ENCODE measurements at places on chromosomes 5 and 9. TPM values are rescaled to one million over a fixed set of nuclear protein-coding genes. Genes with fewer than 3 reads are reported as not detected.

- DNase-seq: no peak
- no peaks in the 10 kb centered on the region for H3K36me3 ChIP-seq
- no peaks in the 10 kb centered on the region for H3K27me3 ChIP-seq
- no peaks in the 10 kb centered on the region for H3K4me1 ChIP-seq
- H3K27ac ChIP-seq: no peak overlapping the region
Observed at GRCh38 chr5:103840600-103840999, 278.0 kb upstream of the NUDT12 start.

PCAT7 gene
- 0.35 TPM for total RNA-seq

- H3K4me3 ChIP-seq: no peak overlapping the region
- no peak for DNase-seq
- no peaks in the 10 kb centered on the region for H3K4me1 ChIP-seq
- no peak overlapping the region for H3K27ac ChIP-seq
- H3K27me3 ChIP-seq: peaks cover 13% of the 10 kb centered on the region
Observed at GRCh38 chr5:77663090-77663863, 24.8 kb upstream of the OTP start.

- no peak overlapping the region for H3K4me3 ChIP-seq
- no peaks in the 10 kb centered on the region for H3K36me3 ChIP-seq
- H3K27me3 ChIP-seq: no peaks in the 10 kb centered on the region
- no peak for DNase-seq
- H3K4me1 ChIP-seq: no peaks in the 10 kb centered on the region
- H3K27ac ChIP-seq: no peak overlapping the region
Observed at GRCh38 chr5:55868846-55869245, 17.7 kb downstream of the IL31RA start.

GRCh38 chr5:151200913-151201595, 22.8 kb downstream of the CCDC69 start:
- no peak overlapping the region for H3K27ac ChIP-seq
- peaks cover 45% of the 10 kb centered on the region for H3K36me3 ChIP-seq
- DNase-seq: no peak
- H3K4me1 ChIP-seq: peaks cover 14% of the 10 kb centered on the region

- H3K4me1 ChIP-seq: peaks cover 12% of the 10 kb centered on the region
- H3K4me3 ChIP-seq: no peak overlapping the region
- DNase-seq: no peak
- no peaks in the 10 kb centered on the region for H3K36me3 ChIP-seq
Observed at GRCh38 chr5:123154886-123155445, 65.9 kb downstream of the PRDM6 start.

CTSV gene
- 0.43 TPM for total RNA-seq

PCDHGA4 gene
- 3.9 TPM for total RNA-seq

DNA sequence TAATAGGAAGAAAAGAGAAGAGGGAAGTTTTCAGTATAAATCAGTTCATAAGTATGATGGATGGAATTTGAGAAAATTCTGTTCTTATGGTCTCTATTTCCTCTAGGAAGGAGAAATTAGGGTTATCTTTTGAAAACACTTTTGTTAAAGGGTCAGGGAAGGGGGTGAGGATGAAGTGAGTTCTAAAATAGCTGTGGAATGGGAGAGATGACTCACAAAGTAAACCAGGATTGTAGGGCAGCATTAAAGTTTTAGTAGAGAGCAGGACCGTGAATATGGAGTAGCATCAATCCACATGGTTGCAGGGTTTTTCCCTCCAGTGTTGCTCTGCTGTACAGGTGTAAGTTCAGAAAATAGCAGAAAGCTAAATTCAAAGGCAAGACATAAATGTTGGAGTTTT, 32.4 kb downstream of the MUSK start:
- no peaks in the 10 kb centered on the region for H3K4me1 ChIP-seq
- no peak overlapping the region for H3K4me3 ChIP-seq
- no peak overlapping the region for H3K27ac ChIP-seq
- no peaks in the 10 kb centered on the region for H3K36me3 ChIP-seq
- DNase-seq: no peak
- H3K27me3 ChIP-seq: no peaks in the 10 kb centered on the region

GRCh38 chr5:13427827-13428557, 516.5 kb downstream of the DNAH5 start:
- H3K4me1 ChIP-seq: no peaks in the 10 kb centered on the region
- H3K36me3 ChIP-seq: no peaks in the 10 kb centered on the region
- H3K27ac ChIP-seq: no peak overlapping the region
- no peaks in the 10 kb centered on the region for H3K27me3 ChIP-seq

GPR151 gene
- not detected for total RNA-seq

- no peak overlapping the region for H3K4me3 ChIP-seq
- DNase-seq: no peak
- no peak overlapping the region for H3K27ac ChIP-seq
- peaks cover 7% of the 10 kb centered on the region for H3K4me1 ChIP-seq
- H3K27me3 ChIP-seq: peaks cover 7% of the 10 kb centered on the region
Observed at GRCh38 chr9:136270173-136270705, 24.6 kb upstream of the QSOX2 start.

GRCh38 chr9:132551556-132551955, 30.9 kb upstream of the BARHL1 start:
- no peaks in the 10 kb centered on the region for H3K36me3 ChIP-seq
- H3K27me3 ChIP-seq: peaks cover 5% of the 10 kb centered on the region
- no peak overlapping the region for H3K4me3 ChIP-seq
- no peak overlapping the region for H3K27ac ChIP-seq
- H3K4me1 ChIP-seq: no peaks in the 10 kb centered on the region
- DNase-seq: no peak

DNA sequence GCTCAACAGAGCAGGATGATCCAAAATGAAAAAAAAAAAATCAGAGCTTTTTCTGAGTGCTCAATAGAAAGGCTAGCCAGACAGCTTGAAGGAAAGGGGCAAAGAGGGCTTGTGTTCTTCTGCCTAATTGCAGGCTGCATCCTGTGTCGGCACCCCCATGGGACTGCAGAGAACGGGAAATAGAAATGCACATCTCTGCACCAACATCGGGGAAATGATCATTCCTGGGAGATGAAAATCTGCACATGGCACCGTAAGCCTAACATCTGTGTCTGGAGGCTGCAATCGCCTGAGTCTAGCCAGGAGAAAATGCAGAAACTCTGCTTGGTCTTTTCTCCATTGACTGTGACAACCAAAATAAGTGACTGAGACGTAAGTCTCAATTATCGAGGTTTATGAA, 243.9 kb downstream of the ICE1 start:
- H3K27ac ChIP-seq: no peak overlapping the region
- no peak overlapping the region for H3K4me3 ChIP-seq
- no peaks in the 10 kb centered on the region for H3K27me3 ChIP-seq
- no peak for DNase-seq
- H3K36me3 ChIP-seq: no peaks in the 10 kb centered on the region

GRCh38 chr5:88671505-88672499, 211.2 kb downstream of the MEF2C start:
- H3K27ac ChIP-seq: no peak overlapping the region
- no peak for DNase-seq
- peaks cover 33% of the 10 kb centered on the region for H3K4me1 ChIP-seq

- H3K4me1 ChIP-seq: no peaks in the 10 kb centered on the region
- H3K27me3 ChIP-seq: no peaks in the 10 kb centered on the region
- no peaks in the 10 kb centered on the region for H3K36me3 ChIP-seq
- H3K4me3 ChIP-seq: no peak overlapping the region
Observed at GRCh38 chr5:1021136-1021968, 12.8 kb downstream of the NKD2 start.

GRCh38 chr5:165397516-165397915, 1892.1 kb downstream of the MAT2B start:
- no peak overlapping the region for H3K27ac ChIP-seq
- no peaks in the 10 kb centered on the region for H3K36me3 ChIP-seq
- H3K4me1 ChIP-seq: no peaks in the 10 kb centered on the region
- H3K4me3 ChIP-seq: no peak overlapping the region
- DNase-seq: no peak

NTRK2 gene
- 0.98 TPM for total RNA-seq

DNA sequence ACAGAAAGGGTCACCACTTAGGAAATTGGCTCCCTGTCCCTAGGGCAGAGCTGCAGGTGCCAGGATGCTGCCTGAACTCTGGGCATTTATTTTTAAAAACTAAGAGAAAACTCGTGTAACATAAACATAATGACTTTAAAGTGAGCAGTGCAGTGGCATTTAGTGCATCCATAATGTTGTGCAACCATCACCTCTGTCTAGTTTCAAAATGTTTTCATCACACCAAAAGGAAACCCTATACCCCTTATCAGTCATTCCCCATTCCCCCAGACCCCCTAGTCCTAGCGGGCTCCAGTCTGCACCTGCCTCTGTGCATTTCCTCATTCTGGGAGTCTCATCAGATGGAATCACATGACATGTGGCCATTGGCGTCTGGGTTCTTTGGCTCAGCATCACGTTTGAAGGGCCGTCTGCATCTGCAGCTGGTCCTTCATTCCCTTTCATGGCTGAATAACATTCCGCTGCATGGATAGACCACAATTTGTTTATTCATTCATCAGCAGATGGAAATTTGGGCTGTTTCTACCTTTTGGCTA, 55.8 kb downstream of the NSG2 start:
- H3K27ac ChIP-seq: no peak overlapping the region
- no peaks in the 10 kb centered on the region for H3K27me3 ChIP-seq
- no peaks in the 10 kb centered on the region for H3K36me3 ChIP-seq

GRCh38 chr9:71663931-71664459, 104.3 kb downstream of the CEMIP2 start:
- H3K27me3 ChIP-seq: no peaks in the 10 kb centered on the region
- no peaks in the 10 kb centered on the region for H3K36me3 ChIP-seq
- no peak overlapping the region for H3K4me3 ChIP-seq
- H3K27ac ChIP-seq: peak overlapping the region; percentile 20
- peaks cover 11% of the 10 kb centered on the region for H3K4me1 ChIP-seq
- no peak for DNase-seq

GRCh38 chr9:14992516-14992915, 82.3 kb upstream of the FREM1 start:
- DNase-seq: no peak
- peak overlapping the region; percentile 60 for H3K4me3 ChIP-seq
- H3K27me3 ChIP-seq: no peaks in the 10 kb centered on the region

GABRA1 gene
- not detected for total RNA-seq

LCN6 gene
- 21.5 TPM for total RNA-seq

DNA sequence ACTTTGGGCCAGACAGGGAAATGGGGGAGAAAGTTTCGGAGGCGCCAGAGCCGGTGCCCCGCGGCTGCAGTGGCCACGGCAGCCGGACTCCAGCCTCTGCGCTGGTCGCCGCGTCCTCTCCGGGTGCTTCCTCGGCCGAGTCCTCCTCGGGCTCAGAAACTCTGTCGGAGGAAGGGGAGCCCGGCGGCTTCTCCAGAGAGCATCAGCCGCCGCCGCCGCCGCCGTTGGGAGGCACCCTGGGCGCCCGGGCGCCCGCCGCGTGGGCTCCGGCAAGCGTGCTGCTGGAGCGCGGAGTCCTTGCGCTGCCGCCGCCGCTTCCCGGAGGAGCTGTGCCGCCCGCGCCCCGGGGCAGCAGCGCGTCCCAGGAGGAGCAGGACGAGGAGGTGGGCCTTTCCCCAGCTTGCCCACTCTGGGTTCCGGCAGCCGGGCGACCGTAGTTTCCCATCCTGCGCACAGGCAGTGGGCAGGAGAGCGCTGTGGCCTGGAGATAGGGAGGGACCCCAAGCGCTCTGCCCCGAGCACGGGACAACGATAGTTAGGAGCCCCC, 516 bp downstream of the MAST4 start:
- peaks cover 25% of the 10 kb centered on the region for H3K27me3 ChIP-seq
- H3K36me3 ChIP-seq: no peaks in the 10 kb centered on the region
- H3K4me1 ChIP-seq: peaks cover 9% of the 10 kb centered on the region
- no peak for DNase-seq
- peak overlapping the region; percentile 26 for H3K27ac ChIP-seq

DNA sequence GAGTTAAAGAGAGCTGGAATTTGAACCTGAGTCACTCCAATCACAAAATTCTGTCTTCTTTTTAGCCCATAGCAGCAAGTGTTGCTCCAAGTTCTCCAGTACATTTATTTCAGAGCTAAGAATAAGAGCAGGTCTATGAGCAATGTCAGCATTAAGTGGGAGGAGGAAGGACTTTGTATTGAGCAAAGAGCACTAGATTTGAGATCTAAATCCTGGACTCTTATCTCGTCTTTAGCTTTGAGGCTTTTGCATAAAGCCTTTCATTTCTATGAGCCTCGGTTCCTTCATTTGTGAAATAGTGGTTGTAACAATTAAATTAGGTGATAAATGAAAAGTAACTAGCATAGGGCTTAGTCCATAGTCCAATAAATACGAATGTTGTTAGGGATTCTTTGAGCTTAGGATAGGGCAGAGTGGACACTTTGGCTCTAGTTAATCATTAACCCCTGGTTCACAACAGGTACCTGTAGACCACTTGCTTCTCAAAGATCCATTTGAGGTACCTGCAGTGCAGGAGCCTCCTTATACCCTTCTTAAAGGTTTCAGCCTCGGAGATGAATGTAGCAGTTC, 464.1 kb upstream of the KLF4 start:
- no peak overlapping the region for H3K4me3 ChIP-seq
- H3K27ac ChIP-seq: no peak overlapping the region
- DNase-seq: no peak
- H3K36me3 ChIP-seq: no peaks in the 10 kb centered on the region
- no peaks in the 10 kb centered on the region for H3K4me1 ChIP-seq

ORM1 gene
- total RNA-seq: 5.2 TPM

CEP120 gene
- total RNA-seq: 19.5 TPM

MAMDC2 gene
- total RNA-seq: 72.0 TPM

GRCh38 chr9:137411645-137412380, 11.1 kb downstream of the EXD3 start:
- no peaks in the 10 kb centered on the region for H3K27me3 ChIP-seq
- H3K4me3 ChIP-seq: no peak overlapping the region
- no peaks in the 10 kb centered on the region for H3K36me3 ChIP-seq
- DNase-seq: peak; percentile 87
- H3K4me1 ChIP-seq: peaks cover 25% of the 10 kb centered on the region
- H3K27ac ChIP-seq: peak overlapping the region; percentile 79

SEMA6A gene
- total RNA-seq: 33.3 TPM

DNA sequence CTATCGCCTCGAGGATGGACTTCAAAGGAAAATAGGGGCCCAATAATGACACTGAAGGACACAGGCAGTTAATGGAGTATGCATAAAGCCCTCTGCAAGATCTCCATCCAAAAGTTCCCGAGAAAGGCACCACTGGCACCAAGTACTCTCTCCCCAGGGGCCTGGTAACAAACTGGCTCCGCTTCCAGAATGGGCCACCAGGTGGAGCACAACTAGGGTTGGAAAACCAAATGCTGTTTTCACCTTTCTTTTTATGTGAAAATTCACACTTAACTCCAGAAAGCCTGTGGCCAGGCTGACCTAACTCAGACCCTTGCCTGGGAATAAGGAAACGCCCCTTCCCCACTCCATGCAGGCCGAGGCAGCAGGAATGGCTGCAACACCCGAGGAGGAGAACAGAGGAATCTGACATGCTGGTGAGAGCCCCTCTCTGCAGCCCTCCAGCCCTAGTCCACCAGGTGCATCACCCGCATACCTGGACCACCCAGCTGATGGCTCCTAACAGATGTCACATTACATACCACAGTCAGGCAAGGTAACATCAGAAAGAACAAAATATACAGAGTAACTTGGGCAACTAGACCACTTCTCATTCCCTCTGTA, 42.8 kb downstream of the CAMSAP1 start:
- H3K4me1 ChIP-seq: no peaks in the 10 kb centered on the region
- H3K27ac ChIP-seq: no peak overlapping the region
- no peak overlapping the region for H3K4me3 ChIP-seq
- H3K27me3 ChIP-seq: no peaks in the 10 kb centered on the region
- no peak for DNase-seq
- H3K36me3 ChIP-seq: no peaks in the 10 kb centered on the region
